Urinary bladder (tissue), 4 donors: ENCODE measurements at places on chromosomes 2 and 18. TPM values are rescaled to one million over a fixed set of nuclear protein-coding genes. Genes with fewer than 3 reads are reported as not detected.

- no peak for DNase-seq
Measured at GRCh38 chr2:190791976-190792575, 88.5 kb upstream of the GLS start.

DNA sequence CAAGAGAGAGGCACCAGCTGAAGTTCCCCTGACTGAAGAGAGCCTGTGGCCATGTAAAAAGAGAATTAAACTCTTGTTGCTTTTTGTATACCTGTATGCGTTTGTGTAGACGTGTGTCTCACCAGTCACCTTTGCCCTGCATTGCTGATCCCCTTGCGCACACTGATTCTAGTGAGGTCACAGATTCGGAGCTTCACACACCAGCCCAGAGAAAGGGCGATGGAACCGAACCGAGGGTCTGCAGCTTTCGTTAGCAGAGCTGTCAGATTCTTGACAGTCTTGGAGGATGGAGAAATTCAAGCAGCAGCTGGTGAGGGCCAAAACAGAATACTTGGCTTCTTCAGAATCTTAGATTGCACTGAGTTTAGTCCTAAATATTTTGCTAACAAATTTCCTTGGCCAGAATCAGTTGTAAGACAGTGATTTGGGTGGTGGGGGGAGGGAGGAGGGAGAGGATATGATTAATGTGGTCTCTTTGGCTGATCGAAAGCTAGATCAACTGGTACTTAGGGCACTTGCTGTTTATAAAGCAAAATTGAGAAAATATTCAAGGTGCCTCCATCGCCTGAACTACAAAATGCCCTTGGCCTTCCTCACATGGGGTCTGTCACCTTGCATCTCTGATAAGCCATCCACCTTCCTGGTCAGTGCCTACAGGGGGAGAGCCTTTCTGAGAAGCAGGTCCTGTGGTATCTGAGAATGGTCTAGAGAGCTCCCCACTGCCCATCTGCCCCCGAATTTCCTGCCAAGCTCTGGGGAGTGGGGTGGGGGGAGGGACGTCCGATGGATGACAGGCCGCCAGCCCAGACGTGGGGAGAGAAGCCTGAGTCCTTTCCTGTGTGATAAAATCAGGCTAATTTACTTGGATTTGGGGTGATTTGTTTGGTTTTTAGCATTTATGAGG, 123.5 kb downstream of the CABLES1 start:
- DNase-seq = no peak

- DNase-seq = no peak
Measured at GRCh38 chr2:191946471-191947182, 99.7 kb upstream of the CAVIN2 start.

The LRRTM4 gene
- total RNA-seq = 13.9 TPM

The FIGN gene
- 6.9 TPM for total RNA-seq

DNA sequence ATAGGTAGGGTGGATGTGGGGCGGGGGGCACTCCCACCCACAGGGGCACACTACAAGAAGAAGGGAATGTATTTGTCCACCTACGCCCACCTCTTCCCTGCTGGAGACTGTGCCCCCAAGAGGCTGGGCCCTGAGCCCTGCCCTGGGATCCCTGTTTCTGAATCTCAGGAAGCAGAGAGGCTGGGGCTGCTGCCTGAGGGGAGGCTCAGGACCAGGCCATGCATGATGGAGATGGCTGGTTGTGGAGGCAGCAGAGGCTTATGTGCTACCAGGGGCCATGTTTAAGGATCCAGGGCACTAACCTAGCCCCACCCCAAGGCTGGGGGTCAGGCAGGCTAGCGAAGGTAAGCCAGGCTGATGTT, 81.1 kb upstream of the OTOF start:
- DNase-seq = no peak
